ENCODE measurements at places on chromosomes 3 and 15. TPM values are rescaled to one million over a fixed set of nuclear protein-coding genes. Genes with fewer than 3 reads are reported as not detected.

DNA sequence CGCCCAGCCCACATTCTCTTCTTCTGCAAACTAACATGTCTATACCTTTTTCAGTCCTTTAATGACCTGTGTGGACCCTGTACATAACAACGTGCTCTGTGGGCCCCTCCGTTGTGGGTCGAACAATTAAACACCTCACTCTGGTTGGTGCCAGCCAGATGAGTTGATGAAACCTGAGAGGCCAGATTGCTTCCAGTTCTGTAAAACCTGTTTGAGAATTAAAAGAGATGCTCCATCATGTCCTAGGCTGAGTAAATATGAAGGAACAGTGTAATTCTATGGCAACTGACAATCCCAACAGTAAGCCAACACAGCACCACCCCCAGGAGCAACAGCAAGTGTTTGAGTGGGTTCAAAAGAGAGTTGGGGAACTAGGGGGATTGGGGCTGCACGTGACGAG, 5.7 kb upstream of the THBS1 start:
- H3K27ac ChIP-seq = no peak overlapping the region
- no peaks in the 10 kb centered on the region for H3K36me3 ChIP-seq

DNA sequence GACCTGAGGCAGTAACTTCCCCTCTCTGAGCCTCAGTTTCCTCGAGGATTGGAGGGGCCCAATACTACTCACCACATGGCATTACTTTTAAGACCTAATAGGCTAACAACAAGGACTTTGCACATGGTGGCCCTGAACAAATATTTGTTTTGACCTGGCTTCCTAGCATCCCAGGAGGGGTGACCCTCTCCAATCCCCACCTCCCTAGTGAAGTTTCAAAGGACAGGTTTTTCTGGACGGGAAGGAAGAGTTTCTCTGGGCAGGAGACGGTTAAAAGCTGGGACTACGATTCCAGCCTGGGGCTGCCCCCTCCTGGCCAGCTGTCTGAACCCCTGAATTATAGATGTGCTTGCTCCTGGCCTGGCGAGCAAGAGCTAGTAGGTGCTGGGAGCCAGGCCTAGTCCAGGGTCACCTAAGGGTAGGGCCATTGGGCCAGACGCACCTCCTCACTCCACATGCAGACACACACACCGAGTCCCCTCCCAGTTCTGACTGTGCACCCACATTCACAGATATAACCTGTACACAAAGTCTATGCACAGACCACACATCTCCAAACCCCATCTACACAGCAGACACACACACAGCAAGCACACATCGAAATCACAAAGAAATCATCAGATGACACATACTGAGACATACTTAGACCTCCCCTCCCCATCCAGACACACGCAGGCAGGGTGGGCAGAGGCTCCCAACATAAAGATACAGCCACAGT, 2.7 kb upstream of the ISL2 start:
- H3K36me3 ChIP-seq = peaks cover 6% of the 10 kb centered on the region
- peak overlapping the region; percentile 55 for H3K4me3 ChIP-seq
- H3K27me3 ChIP-seq = peaks cover 27% of the 10 kb centered on the region
- peak overlapping the region; percentile 28 for H3K27ac ChIP-seq
- H3K4me1 ChIP-seq = peaks cover 8% of the 10 kb centered on the region

GRCh38 chr15:65089206-65089824, 12.8 kb downstream of the KBTBD13 start:
- H3K27ac ChIP-seq = no peak overlapping the region
- H3K4me1 ChIP-seq = peaks cover 14% of the 10 kb centered on the region
- DNase-seq = no peak
- H3K27me3 ChIP-seq = no peaks in the 10 kb centered on the region

- H3K27me3 ChIP-seq = peaks cover 7% of the 10 kb centered on the region
- peak overlapping the region; percentile 94 for H3K4me3 ChIP-seq
- peaks cover 2% of the 10 kb centered on the region for H3K4me1 ChIP-seq
- H3K27ac ChIP-seq = peak overlapping the region; percentile 93
These were observed 1.2 kb upstream of the ZBTB20 start for GRCh38 chr3:115148142-115148790.

GRCh38 chr3:194487289-194488054, 670 bp upstream of the ATP13A3 start:
- H3K27ac ChIP-seq = peak overlapping the region; percentile 64
- peaks cover 12% of the 10 kb centered on the region for H3K27me3 ChIP-seq
- peaks cover 5% of the 10 kb centered on the region for H3K4me1 ChIP-seq
- peak; percentile 42 for DNase-seq

DNA sequence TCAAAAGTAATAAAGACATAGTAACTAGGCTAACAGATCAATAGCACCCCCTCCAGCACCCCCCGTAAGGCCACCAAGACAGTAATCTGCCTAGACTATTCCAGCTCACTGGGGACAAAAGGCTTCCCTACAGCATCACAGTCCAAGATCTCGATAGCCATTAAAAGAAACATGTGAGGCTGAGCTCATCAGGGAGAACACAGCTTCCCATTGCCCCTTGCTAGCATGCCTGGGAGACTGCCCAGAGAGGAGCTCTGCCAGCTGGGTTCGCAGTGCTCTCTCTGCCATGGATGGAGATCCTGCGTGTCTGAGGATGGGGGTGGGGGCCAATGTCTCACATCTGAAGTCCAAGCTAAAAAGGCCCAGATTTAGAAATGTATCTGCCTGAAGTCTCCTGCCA, 17.8 kb downstream of the LRIG1 start:
- no peaks in the 10 kb centered on the region for H3K36me3 ChIP-seq
- H3K27ac ChIP-seq = peak overlapping the region; percentile 94
- peaks cover 66% of the 10 kb centered on the region for H3K4me1 ChIP-seq
- no peak for DNase-seq

DNA sequence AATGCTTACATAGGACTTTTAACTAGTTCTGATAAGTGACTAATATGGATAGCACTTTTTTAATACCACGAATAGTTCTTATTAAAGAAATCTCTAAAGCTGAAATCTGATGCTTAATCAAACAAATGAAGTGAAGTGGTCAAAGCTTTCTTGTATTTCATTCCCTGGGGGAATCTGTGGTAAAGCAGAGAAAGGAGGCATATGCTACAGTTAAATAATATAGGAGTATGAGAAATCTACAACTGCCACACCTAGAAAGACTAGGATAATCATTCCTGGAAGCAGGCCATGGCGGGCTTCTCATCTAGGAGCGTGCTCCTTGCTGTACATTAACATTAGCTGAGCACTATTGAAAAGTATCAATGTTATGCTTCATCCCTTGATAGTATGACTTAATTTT, 835.7 kb downstream of the OTOL1 start:
- peaks cover 4% of the 10 kb centered on the region for H3K36me3 ChIP-seq
- no peak overlapping the region for H3K27ac ChIP-seq
- H3K4me3 ChIP-seq = no peak overlapping the region
- no peak for DNase-seq

GRCh38 chr15:25242166-25242879, 196.5 kb downstream of the UBE3A start:
- peak; percentile 1 for DNase-seq
- H3K27ac ChIP-seq = no peak overlapping the region
- H3K4me1 ChIP-seq = no peaks in the 10 kb centered on the region
- H3K4me3 ChIP-seq = no peak overlapping the region
- H3K36me3 ChIP-seq = peaks cover 4% of the 10 kb centered on the region

- H3K27ac ChIP-seq = no peak overlapping the region
- no peak for DNase-seq
- no peaks in the 10 kb centered on the region for H3K27me3 ChIP-seq
- no peak overlapping the region for H3K4me3 ChIP-seq
- no peaks in the 10 kb centered on the region for H3K36me3 ChIP-seq
These were observed 105.5 kb downstream of the PYDC2 start for GRCh38 chr3:191566469-191566868.

Gene PRICKLE2
- 18.9 TPM for total RNA-seq

Gene TNFSF10
- not detected for total RNA-seq

DNA sequence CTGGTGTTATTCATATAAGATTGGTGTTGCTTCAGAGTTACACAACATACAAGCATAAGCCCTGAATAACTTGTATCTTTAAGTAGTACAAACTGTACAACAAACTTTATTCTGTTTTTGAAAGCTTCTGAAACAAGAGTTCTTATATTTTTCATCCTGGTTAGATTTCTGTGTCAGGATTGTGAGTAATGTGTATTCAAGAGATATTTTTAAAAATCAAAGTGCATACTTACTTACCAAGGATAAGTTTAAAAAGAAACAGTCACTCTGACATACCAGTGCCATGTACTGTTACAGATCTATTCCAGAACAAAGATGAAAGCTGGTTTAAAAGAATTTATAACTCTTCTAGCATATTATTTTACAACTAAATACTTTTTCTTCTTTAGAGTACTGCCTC, 755.1 kb downstream of the ZPLD1 start:
- H3K36me3 ChIP-seq = peaks cover 3% of the 10 kb centered on the region
- H3K4me1 ChIP-seq = no peaks in the 10 kb centered on the region
- peaks cover 3% of the 10 kb centered on the region for H3K27me3 ChIP-seq
- no peak overlapping the region for H3K27ac ChIP-seq
- DNase-seq = no peak

GRCh38 chr3:170762064-170762463, 107.9 kb downstream of the RPL22L1 start:
- no peak overlapping the region for H3K27ac ChIP-seq
- no peak for DNase-seq
- H3K4me3 ChIP-seq = no peak overlapping the region
- no peaks in the 10 kb centered on the region for H3K36me3 ChIP-seq

All from glutamatergic neuron (in vitro differentiated cells).